Activated CD8-positive, alpha-beta memory T cell treated with anti-CD3 and anti-CD28 coated beads for 24 hours (primary cell): ENCODE measurements at places on chromosomes 16 and 17.
A peak's percentile ranks its signal among the peaks of the same experiment; 100 is the strongest.

DNA sequence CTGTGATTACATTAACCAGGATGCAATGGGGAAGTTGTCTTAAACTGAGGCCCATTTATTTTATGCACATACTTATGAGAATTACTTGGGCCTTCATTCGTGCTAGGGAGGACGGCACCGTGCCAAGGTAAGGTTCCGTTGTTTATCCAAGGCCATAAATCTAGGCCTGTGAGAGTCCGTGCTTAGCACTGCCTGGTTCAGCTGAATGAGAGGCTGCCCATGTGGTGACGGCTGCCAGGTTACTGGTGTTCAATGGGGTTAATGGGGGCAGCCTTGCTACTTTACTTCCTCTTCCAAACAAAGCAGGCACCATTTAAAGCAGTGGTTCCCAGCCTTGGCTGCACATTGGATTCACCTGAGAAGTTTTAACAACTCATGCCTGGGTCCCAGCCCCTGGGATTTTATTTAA is 135.1 kb upstream of the NOL11 start:
- DNase-seq: peak; percentile 19

DNA sequence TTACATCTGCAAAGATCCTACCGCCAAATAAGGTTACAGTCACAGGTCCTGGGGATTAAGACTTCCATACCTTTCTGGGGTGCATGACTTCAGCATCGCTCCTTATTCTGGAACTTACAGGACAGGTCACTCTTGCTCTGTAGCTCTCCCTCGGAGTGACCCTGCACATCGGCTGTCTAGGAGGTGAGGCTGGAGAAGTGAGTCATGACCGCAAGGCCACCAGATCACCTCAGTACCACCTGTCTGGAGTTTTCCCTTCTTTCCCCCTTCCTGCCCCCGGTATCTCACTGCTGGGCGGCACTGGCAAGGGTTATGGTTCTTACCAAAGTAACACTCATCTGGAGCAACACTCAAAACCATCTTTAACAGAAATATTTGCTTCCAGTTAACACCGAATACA is 374.8 kb downstream of the SLC39A11 start:
- DNase-seq: no peak

DNA sequence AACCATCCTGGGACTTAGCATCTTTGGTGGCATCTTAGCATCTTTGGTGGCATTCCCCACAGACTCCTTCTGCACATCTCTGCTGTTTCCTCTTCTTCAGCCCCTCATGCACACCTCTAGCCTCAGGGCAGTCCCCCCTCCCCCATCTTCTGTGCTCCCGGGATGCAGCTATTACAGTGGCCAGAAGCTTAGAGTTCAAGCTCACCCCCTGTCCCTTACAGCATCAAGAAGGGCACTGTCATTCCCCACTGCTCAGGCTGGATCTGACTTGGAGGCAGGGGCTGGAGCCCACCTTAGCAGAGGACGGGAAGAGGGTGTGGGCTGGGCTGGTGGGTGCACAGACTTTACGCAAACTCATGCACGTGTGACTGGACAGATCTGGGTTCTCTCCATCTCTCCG is 650 bp downstream of the EPN3 start:
- DNase-seq: no peak

DNA sequence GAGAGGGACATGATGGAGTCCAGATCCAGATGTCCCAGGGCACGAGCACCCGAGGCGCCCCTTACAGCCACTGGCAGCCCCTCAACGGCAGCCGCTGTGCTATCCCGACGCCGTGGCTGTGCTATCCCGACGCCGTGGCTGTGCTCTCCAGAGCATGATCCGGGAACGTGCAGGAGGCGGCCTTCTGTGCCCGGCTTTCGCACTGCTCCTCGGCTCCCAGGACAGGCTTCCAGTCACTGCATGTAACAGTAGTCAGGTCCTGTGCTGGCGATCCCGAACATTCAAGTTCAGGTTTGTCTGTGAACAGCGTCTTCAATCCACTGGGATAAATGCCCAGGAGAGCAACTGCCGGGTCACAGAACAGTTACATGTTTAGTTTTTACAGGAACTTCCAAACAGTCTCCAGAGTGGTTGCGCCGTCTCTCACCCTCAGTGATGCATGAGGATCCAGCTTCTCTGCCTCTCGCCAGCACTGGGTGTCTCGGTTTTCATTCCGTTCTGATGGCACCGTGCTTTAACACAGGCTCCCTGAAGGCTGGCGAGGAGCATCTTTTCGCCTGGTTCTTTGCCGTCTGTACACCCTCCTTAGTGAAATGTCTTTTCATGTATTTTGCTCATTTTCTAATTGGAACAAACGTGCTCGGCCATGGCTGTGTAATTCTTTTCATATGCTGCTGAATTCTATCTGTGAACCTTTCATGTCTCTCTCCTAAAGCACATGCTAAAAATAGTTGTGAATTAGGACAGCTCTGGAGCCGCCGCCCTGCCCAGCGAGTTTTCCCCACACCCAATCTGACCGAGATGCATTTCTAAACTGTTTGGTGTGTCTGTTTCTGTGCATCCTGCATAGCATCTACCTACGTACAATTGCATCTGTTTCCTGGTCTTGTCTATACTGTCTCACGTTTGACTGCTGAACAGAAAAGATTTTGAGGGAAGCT is 72.6 kb upstream of the METRNL start:
- DNase-seq: no peak

GRCh38 chr17:81917565-81918332 is at the start of gene SIRT7:
SIRT7 (minus strand) TSS chr17:81918176; CDS start chr17:81918131, 45 bp downstream.
- DNase-seq: peak; percentile 89
